ENCODE measurements at places on chromosomes 1 and 21.
A peak's percentile ranks its signal among the peaks of the same experiment; 100 is the strongest.

DNA sequence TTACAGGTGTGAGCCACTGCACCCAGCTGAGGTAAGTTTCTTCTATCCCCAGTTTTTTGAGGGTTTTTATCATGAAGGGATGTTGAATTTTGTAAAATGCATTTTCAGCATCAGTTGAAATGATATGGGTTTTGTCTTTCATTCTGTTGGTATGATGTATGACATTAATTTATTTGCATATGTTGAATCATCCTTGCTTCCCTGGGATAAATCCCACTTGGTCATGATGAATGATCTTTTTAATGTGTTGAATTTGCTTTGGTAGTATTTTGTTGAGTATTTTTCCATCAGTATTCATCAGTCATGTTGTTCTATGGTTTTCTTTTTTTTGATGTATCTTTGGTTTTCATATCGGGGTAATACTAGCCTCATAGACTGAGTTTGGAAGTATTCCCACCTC lies 141.0 kb downstream of the RPS6KC1 start:
- DNase-seq = no peak

- no peak for DNase-seq
Observed at GRCh38 chr1:183159960-183160359, 26.1 kb upstream of the LAMC2 start.

DNA sequence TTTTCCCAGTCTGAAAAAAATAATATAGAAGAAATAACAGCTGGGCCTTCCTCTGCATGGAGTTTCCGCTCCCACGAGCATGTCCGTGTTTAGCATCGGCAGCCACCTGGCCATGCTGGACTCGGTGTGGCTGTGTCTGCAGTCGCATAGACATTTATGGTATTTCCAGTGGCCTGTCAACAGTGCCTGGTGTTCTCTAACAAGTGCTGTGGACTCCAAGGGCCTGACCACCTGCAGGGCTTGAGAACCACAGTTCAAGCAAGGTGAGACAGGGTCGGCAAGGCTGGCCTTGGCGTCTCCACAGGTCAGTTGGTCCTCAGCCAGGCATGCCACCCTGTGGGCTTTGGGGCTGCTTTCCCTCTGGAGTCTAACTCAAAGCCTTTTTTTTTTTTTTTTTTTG lies 124.8 kb downstream of the PGBD5 start:
- no peak for DNase-seq

GRCh38 chr1:25695090-25695770 lies 78.6 kb downstream of the MAN1C1 start:
- no peak for DNase-seq

DNA sequence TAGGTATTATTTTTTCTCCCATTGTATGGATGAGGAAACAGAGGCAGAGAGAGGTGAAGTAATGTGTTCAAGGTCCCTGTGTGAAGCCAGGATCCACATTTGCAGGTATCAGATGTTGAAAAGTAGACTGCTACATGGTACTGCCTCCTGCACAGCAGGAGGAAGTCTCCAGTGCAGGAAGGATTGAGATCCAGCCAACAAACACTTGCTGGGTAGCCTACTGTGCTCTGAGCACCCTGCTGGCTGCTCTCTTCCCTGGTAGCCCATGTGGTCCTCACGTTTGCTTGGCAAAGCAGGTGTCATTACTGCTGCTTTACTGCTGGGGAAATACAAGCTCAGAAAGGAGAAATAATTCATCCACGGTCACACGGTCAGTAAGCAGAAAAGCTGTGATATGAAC lies 21.3 kb upstream of the GRIK3 start:
- DNase-seq = no peak

DNA sequence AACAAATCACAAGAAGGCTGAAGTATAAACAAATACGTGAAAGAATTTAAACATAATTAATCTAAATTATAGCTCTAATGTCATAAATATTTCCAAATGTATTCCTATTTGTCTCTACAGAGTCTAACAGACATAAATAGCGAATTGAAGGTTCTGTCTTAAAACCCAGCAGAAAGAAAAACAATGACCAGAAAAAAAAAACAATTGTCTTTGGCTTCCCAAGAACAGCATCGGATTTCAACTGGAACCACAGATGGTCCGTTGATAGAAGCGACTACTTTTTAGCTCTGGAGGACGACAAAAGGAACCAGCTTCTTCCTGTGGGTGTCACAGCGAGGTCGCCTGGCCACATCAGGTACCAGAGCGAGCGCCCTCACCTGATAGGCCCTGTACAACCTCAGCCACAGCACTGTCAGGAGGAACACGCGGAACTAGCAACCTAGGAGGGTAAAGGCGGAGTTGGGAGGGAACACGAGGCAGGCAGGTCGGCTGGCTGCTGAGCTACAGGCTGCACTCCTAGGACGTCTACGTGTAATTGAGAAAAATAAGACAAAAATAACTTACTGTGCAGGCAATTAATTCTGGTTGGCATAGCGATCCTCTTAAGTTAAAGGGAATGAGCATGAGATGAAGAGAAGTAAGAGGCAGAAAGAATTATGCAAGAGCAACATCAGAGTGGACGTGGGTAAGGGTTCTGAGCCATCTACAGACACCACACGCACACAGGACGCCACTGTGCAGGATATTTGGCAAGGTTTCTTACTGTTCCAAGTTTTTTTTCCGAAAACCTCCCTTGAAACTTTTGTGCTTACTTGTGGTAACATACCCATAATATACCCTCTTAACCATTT lies 16.7 kb upstream of the PRDM15 start:
- peak; percentile 65 for DNase-seq

- no peak for DNase-seq
Observed at GRCh38 chr1:174276087-174276486, 116.8 kb downstream of the RABGAP1L start.

DNA sequence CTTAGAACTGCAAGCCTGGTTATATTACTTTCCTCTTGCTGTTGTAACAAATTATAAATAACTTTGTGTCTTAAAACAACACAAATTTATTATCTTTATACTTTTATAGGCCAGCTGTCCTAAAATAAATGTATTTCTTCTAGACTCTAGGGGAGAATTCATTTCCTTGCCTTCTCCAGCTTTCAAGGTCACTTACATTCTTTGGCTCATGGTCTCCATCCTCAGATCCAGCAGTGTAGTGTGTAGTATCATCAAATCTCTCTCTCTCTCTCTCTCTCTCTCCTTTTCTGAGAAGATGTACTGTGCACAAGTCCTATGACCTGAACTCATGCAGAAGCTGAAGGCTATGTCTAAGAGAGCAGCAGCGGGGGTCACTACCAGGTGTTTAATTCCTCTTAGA lies 1510.6 kb downstream of the MRPL39 start:
- no peak for DNase-seq

- DNase-seq = peak; percentile 63
Observed at GRCh38 chr1:156385534-156386031, 16.6 kb downstream of the RHBG start.

GRCh38 chr1:55519276-55519675 lies 304.1 kb upstream of the USP24 start:
- DNase-seq = no peak

- DNase-seq = peak; percentile 59
Observed at GRCh38 chr1:42957880-42958487, 684 bp downstream of the SLC2A1 start.

GRCh38 chr1:175537571-175537970 lies 205.8 kb downstream of the TNR start:
- no peak for DNase-seq

DNA sequence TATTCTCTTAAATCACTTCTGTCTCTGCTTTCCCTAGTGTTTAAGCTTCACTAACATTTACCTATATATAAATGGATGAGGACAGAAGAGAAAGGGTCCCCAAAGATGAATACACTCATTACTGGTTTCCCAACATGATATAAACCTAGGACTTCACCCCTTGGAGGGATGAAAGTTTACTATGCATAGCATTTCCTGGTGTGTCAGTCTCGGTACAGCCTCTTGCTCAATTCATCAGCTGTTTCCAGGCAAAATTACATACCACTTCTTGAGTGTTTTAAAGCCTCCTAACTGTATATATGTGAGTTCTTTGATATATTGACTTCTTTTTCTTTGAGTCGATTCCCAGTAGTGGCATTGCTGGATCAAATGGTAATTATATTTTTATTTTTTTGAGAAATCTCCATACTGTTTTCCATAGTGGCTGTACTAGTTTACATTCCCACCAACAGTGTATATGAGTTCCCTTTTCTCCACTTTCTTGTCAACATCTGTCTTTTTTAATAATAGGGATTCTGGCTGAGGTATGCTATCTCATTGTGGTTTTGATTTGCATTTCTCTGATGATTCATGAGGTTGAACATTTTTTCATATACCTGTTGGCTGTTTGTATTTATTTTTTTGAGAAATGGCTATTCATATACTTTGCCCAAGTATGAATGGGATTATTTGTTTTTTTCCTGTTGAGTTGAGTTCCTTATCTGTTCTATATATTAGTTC lies 259.3 kb upstream of the CACYBP start:
- no peak for DNase-seq

GRCh38 chr1:6260961-6261614 lies at the start of gene GPR153:
Gene GPR153 (minus strand): TSS chr1:6261098. CDS start chr1:6254905, 6,193 bp downstream.
- peak; percentile 24 for DNase-seq

DNA sequence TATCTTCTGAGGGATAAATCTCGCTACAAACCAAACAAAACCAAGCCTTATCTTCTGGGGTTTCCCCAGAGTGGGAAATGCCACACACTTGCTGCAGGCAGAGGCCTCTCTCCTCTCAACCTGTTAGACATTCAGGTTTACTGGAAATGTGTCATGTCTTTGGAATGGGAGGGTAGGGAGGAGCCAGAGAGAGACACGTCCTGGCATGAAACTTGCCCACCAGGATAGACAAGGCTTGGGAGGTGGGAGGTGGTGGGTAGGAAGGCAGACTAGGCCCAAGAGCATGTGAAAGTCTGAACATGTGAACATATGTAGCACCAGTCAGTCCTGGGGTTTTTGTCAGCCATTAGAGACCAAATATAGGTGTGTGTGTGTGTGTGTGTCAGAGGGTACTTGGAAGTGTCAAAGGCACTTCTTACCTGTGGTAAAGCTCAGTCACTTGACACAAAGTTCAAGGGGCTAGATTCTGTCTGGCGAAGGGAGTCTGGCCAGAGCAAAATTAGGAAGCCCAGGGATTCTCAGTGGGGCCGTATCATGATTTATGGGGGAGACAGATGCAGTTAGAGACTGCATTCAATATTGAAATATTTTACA lies 32.4 kb upstream of the PIGC start:
- no peak for DNase-seq

DNA sequence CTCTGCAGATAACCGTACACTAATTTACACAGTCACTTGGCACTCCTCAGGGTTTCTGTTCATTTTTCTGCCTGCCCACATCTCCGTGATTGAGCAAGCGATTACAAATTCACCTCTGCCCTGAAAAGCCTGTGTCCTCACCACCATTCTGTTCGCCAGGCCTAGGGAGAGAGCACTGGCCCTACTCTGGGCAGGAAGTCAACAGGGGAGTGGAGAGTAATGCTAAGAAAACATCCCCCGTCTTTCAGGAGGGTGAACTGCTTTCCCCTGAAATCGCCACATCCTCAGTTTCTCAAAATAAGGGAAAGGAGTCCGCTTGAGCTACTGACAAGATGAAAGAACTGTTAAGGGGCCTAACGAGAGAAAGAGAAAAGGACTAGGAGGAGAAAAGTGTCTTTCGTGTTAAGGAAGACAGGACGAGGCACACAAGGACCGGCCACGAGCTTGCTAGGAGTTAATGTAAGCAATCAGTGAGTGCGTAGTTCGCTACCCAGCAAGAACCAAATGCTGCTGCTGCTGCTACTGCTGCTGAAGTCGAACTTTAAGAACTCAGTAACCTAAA lies 632 bp downstream of the PEX19 start:
- no peak for DNase-seq

DNA sequence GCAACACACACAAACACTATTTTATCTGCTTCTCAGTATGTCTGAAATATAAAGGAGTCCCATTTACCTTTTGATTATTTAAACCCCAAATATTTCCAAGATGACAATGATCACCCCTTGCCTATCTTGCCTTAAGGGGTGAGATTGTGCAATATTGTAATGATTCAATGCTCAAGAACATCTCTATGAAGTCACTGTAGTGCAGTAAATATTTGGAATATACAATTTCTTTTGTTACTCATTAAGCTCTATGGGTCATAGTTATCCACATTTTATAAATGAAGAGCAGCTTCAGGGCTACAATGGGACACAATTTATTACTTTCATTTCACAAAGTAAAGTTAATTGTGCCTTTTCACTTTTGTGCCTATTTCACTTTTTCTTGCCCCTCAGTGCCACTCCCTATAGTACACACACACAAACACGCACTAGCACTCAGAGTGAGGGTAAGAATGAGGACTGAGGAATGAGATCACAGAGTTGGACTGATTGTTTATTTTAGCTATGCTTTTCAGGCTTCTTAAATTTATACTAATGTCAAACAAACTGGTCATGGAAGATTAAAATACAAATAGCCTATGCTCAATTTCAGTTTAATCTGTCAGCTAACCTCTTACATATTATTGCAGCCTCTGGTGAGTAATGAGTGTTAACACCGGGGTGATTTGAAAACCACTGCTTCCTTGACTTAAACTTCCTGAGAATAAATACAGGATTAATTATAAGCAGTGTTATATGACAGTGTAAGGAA lies 521.0 kb upstream of the B3GALT2 start:
- DNase-seq = no peak

DNA sequence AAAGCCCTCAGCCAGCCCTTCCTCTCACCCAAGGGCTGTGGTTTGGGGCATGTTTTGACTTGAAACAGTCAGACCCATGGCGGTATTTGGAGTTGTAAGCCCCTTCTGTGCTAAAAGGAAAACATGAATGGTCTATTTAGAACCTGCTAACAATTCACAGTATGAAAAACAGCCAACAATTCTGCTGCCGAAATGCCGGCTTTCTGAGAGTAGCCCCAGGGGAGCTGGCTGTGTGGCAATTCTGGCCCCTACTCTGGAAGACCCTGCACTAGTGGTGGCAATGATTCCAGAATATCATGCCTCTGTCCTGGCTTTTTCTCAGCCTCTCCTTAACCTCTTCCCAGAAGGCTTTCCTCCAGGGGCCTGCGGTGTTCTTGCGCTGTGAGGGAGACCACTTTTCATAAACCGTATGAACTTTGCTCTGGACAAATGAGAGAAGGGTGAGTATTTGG lies 118.7 kb downstream of the EDEM3 start:
- no peak for DNase-seq

GRCh38 chr1:156581661-156582387 lies 2.3 kb downstream of the TTC24 start:
- peak; percentile 44 for DNase-seq

- DNase-seq = no peak
Observed at GRCh38 chr1:185850366-185850765, 116.2 kb downstream of the HMCN1 start.

GRCh38 chr1:16371725-16372124 lies 4.7 kb downstream of the SZRD1 start:
- DNase-seq = no peak
